ENCODE measurements at places on chromosomes 1 and 21.
A peak's percentile ranks its signal among the peaks of the same experiment; 100 is the strongest.

GRCh38 chr1:28078680-28079626 is 9.5 kb downstream of the EYA3 start:
- DNase-seq: peak; percentile 81

DNA sequence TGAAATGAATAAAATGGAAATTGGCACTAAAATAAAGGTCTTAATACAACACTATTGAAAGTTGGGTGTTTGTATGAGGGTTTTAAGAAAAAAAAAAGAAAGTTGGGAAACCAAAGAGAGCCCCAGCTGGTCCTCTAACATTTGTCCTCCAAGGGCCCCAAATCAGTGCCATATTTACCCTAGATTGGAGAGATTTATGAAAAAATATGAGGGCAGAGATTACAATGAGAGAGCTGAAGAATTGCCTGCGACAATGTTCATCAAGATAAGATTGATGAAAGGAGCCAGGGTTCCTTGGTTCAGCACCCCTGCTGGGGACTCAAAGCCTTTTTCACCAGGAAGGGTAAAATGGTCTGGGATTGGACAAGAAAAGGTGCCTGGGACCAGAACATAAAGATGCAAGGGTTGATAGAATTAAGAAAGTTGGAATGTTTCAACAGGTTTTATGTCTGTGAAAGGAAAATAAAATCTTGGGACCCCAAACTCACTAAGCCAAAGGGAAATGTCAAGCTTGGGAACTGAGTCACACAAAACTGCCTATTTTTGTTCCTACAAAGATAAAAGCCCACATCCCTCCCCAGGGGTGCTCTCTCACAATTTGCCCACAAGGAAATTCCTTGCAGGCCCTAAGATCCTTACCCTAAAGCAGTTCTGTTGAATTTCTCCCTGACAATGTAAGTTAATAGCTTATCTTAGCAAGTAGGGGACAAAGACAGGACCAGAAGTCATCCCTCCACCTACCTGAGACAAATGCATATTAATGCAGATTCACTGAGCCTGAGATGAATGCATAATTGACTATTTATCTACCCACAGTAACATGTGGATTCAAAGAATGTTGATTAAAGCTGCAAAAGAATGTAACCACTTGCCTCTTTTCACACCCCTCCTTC is 26.8 kb downstream of the CBR1 start:
- no peak for DNase-seq

GRCh38 chr1:116316373-116316772 is 56.7 kb upstream of the ATP1A1 start:
- no peak for DNase-seq

GRCh38 chr21:25881524-25882376 is 147.0 kb downstream of the GABPA start:
- DNase-seq: peak; percentile 55

Data from fibroblast of skin of right biceps (primary cell).